ENCODE measurements at places on chromosomes 4 and X.

GRCh38 chrX:114710571-114710970 lies 126.7 kb downstream of the HTR2C start:
- DNase-seq, result no peak
- no peaks in the 10 kb centered on the region for H3K36me3 ChIP-seq
- no peak overlapping the region for H3K27ac ChIP-seq
- no peak overlapping the region for H3K4me3 ChIP-seq
- no peaks in the 10 kb centered on the region for H3K27me3 ChIP-seq

- peak overlapping the region; percentile 61 for H3K4me3 ChIP-seq
- no peaks in the 10 kb centered on the region for H3K36me3 ChIP-seq
- peak; percentile 23 for DNase-seq
- no peak overlapping the region for H3K27ac ChIP-seq
- H3K27me3 ChIP-seq, result no peaks in the 10 kb centered on the region
Observed at GRCh38 chrX:46757593-46757992, 1.3 kb downstream of the SLC9A7 start.

GRCh38 chrX:20181598-20182329 lies 40.1 kb upstream of the EIF1AX start:
- H3K36me3 ChIP-seq, result no peaks in the 10 kb centered on the region
- H3K27ac ChIP-seq, result no peak overlapping the region
- no peaks in the 10 kb centered on the region for H3K4me1 ChIP-seq
- no peak for DNase-seq
- no peaks in the 10 kb centered on the region for H3K27me3 ChIP-seq

DNA sequence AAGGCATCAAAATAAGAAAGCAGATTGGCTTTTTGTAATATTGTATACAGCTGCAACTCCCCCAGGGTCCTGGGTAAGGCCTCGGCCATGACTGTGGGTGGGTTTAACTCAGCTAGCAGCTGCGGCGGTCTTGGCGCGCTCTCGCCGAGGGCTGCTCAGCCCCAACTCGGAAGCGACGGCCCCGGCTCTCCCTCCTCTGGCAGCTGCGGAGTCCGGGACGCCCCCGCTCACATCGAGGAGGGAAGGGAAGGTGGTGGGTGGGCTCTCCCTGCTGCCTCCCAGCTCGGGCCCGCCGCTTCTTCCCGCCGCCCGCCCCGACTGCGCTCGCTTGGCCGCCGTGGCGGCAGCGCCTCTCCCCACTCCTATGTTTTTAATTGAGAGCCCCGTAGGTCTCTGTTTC lies 51.2 kb downstream of the GPR50 start:
- no peak for DNase-seq
- H3K4me3 ChIP-seq, result no peak overlapping the region
- no peak overlapping the region for H3K27ac ChIP-seq
- H3K36me3 ChIP-seq, result no peaks in the 10 kb centered on the region

- H3K4me3 ChIP-seq, result no peak overlapping the region
- DNase-seq, result no peak
- no peaks in the 10 kb centered on the region for H3K4me1 ChIP-seq
- H3K27me3 ChIP-seq, result peaks cover 4% of the 10 kb centered on the region
- H3K36me3 ChIP-seq, result no peaks in the 10 kb centered on the region
- no peak overlapping the region for H3K27ac ChIP-seq
Observed at GRCh38 chr4:48439988-48440387, 43.2 kb upstream of the SLC10A4 start.

DNA sequence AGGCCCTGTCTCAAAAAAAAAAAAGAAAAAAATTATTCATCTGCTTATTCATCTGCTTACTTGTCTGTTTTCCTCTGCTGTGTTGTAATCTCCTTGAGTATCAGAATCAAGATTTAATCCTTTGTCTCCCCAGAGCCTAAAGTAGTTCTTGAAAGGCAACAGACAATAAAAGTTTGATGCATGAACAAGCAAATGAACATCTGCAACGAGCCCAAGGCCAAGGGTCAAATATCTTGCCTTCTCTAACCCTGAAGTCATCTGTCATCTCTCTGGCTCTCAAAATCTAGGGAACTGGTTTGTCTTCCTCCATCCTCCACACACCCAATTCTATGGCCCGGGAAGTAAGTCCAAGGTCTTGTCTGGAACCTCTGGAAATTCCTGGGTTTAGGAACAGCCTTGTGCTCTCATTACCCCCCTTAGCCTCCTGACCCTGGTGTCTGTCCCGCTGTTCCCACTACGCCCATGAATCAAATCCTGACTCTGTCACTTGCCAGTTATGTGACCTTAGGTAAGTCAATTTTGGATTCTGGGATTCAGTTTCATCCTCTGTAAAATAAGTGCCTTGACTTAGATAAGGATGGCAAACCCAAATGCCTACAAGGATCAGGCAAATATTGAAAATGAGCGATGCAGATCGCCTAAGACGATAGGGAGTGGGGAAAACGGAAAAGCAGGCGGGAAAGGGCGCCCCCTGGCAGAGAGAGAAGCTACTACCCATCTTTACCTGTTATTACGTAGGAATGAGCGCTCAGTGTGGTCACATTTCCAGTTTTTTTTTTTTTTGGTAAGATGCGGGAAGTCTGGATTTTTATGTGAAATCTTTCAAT lies 102.7 kb upstream of the DHX15 start:
- no peaks in the 10 kb centered on the region for H3K4me1 ChIP-seq
- no peaks in the 10 kb centered on the region for H3K27me3 ChIP-seq
- no peak overlapping the region for H3K4me3 ChIP-seq
- no peaks in the 10 kb centered on the region for H3K36me3 ChIP-seq

- H3K4me3 ChIP-seq, result no peak overlapping the region
- H3K36me3 ChIP-seq, result no peaks in the 10 kb centered on the region
- peaks cover 17% of the 10 kb centered on the region for H3K27me3 ChIP-seq
- H3K4me1 ChIP-seq, result peaks cover 3% of the 10 kb centered on the region
- no peak overlapping the region for H3K27ac ChIP-seq
Observed at GRCh38 chr4:2423066-2423465, 4.3 kb downstream of the CFAP99 start.

DNA sequence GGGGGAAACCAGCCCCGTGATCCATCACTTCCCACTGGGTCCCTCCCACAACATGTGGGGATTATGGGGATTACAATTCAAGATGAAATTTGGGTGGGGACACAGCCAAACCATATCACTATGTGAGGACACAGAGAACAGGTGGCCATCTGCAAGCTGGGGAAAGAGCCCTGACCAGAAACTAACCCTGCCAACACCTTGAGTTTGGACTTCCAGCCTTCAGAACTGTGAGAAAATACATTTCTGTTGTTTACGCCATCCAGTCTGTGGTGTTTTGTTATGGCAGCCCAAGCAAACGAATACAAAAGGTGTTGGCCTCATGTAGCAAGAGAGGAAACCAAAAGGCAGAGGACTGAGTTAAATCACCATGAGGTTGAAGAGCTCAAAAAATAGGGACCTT lies 169.9 kb upstream of the TENM3 start:
- H3K4me1 ChIP-seq, result no peaks in the 10 kb centered on the region
- no peak overlapping the region for H3K4me3 ChIP-seq
- no peaks in the 10 kb centered on the region for H3K27me3 ChIP-seq
- H3K36me3 ChIP-seq, result no peaks in the 10 kb centered on the region

DNA sequence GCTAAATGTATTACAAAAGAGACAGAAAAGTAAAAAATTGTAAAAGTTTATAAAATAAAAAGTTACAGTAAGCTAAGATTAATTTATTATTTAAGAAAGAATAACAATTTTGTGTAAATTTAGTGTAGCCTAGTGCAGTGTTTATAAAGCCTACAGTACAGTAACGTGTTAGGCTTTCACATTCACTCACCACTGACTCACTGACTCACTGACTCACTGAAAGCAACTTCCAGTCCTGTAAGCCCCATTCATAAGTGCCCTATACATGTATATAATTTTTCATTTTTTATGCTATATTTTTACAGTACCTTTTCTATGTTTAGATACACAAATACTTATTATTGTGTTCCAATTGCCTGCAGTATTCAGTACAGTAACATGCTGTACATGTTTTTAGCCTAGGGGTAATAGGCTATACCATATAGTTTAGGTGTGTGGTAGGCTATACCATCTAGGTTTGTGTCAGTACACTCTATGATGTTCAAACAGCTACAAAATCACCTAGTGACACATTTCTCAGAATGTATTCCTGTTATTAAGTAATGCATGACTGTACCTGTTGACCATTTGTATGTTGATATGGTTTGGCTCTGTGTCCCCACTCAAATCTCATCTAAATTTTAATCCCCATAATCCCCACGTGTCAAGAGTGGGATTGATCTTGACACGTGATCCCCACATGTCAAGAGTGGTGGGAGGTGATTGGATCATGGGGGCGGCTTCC lies 57.9 kb downstream of the CFAP299 start:
- H3K4me3 ChIP-seq, result no peak overlapping the region
- peaks cover 2% of the 10 kb centered on the region for H3K4me1 ChIP-seq
- H3K27ac ChIP-seq, result no peak overlapping the region
- peak; percentile 73 for DNase-seq
- no peaks in the 10 kb centered on the region for H3K27me3 ChIP-seq
- H3K36me3 ChIP-seq, result no peaks in the 10 kb centered on the region

- no peak for DNase-seq
- H3K27ac ChIP-seq, result no peak overlapping the region
Observed at GRCh38 chrX:114332766-114333165, 251.1 kb upstream of the HTR2C start.

GRCh38 chr4:40685300-40685699 lies 55.6 kb upstream of the RBM47 start:
- H3K27me3 ChIP-seq, result no peaks in the 10 kb centered on the region
- no peaks in the 10 kb centered on the region for H3K4me1 ChIP-seq
- DNase-seq, result peak; percentile 40
- no peaks in the 10 kb centered on the region for H3K36me3 ChIP-seq

GRCh38 chr4:11072999-11073398 lies 355.7 kb downstream of the HS3ST1 start:
- no peaks in the 10 kb centered on the region for H3K4me1 ChIP-seq
- no peaks in the 10 kb centered on the region for H3K36me3 ChIP-seq
- H3K27me3 ChIP-seq, result no peaks in the 10 kb centered on the region
- no peak overlapping the region for H3K4me3 ChIP-seq
- no peak for DNase-seq
- H3K27ac ChIP-seq, result no peak overlapping the region

- H3K27ac ChIP-seq, result no peak overlapping the region
- H3K4me1 ChIP-seq, result no peaks in the 10 kb centered on the region
- no peaks in the 10 kb centered on the region for H3K27me3 ChIP-seq
- no peaks in the 10 kb centered on the region for H3K36me3 ChIP-seq
Observed at GRCh38 chr4:15188605-15189539, 186.6 kb downstream of the CPEB2 start.

DNA sequence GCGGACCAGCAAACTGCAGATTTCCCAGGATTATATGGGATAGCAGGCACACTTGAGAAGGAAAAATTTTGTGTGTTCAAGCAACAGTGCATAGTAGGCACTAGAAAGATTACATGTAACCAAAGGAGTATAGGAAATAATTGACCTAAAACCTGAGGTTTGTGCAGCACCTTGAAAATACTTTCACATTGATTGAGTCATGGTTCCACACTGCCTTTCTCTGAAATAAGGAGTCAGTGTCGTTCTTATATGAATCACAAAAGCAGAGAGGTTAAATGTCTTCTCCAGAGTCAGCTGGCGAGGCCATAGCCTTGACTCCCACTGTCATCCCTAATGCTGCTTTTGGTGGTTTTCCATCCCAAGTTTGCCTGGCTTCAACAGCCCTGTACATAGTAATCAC lies 138.9 kb downstream of the SOWAHB start:
- no peak overlapping the region for H3K27ac ChIP-seq
- H3K4me3 ChIP-seq, result no peak overlapping the region
- no peaks in the 10 kb centered on the region for H3K27me3 ChIP-seq
- peak; percentile 51 for DNase-seq
- peaks cover 35% of the 10 kb centered on the region for H3K4me1 ChIP-seq
- H3K36me3 ChIP-seq, result peaks cover 17% of the 10 kb centered on the region

GRCh38 chr4:88002786-88003185 lies 4.6 kb upstream of the PKD2 start:
- no peaks in the 10 kb centered on the region for H3K36me3 ChIP-seq
- no peaks in the 10 kb centered on the region for H3K27me3 ChIP-seq
- peak; percentile 30 for DNase-seq
- H3K4me3 ChIP-seq, result no peak overlapping the region
- H3K27ac ChIP-seq, result no peak overlapping the region
- H3K4me1 ChIP-seq, result peaks cover 5% of the 10 kb centered on the region

GRCh38 chr4:169337510-169337909 lies 66.8 kb upstream of the SH3RF1 start:
- no peak overlapping the region for H3K4me3 ChIP-seq
- peak overlapping the region; percentile 61 for H3K27ac ChIP-seq
- H3K27me3 ChIP-seq, result no peaks in the 10 kb centered on the region
- H3K36me3 ChIP-seq, result no peaks in the 10 kb centered on the region

DNA sequence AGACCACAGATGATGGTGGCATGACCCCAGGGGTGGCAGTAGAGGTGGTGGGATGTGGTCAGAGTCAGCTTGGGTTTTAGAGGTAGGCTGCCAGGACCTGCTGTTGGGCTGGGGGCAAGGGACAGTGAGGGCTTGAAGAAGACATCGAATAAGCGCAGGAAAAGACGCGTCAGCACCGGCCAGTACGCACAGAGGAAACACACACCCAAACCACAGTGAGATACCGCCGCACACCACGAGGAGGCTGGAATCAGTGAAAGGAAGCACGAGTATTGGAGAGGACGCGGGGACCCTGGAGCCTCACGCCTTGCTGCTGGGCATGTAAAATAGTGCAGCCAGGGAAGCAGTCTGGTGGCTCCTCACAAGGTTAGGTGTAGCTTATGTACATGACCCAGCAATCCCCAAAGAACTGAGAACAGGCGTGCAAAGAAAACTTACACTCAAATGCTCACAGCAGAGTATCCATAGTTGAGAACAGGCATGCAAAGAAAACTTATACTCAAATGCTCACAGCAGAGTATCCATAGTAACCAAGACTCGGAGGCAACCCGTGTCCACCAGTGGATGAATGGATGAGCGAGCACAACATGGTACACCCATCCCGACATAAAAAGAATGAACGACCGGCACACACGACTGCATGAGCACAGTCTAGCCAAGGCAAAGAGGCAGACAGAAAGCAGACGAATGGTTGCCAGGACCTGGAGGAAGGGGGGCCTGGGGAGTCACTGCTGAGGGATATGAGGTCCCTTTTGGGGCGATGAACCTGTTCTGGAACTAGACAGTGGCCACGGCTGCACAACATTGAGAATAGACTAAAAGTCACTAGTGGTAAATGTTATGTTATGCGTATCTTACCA lies 13.3 kb downstream of the PDZD4 start:
- no peak overlapping the region for H3K27ac ChIP-seq
- H3K4me3 ChIP-seq, result no peak overlapping the region
- no peak for DNase-seq

DNA sequence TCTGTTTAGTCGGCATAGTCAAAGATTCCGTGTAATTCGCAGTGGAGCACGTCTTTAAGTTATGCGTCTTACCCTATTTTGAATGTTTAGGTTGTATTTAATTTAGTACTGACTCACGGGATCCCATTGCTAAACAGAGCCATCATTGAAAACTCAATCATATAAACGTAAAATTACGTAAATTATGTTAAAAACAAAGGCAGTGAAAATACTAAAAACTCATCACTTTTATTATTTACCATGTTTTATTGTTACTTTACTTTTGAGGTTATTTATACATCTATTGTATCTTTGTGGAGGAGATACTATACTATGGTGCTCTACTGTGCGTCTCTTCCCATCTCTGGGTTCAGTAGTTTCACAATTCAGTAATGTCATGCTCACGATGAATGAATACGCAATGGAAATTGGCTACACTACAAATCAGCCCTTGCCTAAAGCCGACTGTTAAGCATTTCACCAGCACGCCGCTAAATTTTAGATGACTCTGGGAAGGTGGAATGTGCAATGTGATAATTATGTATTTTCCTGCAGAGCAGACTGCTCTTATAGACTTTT lies 944 bp downstream of the FUNDC2 start:
- peak; percentile 79 for DNase-seq
- no peaks in the 10 kb centered on the region for H3K36me3 ChIP-seq
- peak overlapping the region; percentile 35 for H3K4me3 ChIP-seq
- no peaks in the 10 kb centered on the region for H3K27me3 ChIP-seq
- peak overlapping the region; percentile 83 for H3K27ac ChIP-seq
